ENCODE measurements at places on chromosomes 12 and 14. TPM values are rescaled to one million over a fixed set of nuclear protein-coding genes. Genes with fewer than 3 reads are reported as not detected.

- no peak for DNase-seq
Measured at GRCh38 chr12:64752833-64753238, 6.4 kb downstream of the GNS start.

GRCh38 chr14:98137131-98138025, 1134.6 kb downstream of the BCL11B start:
- no peak for DNase-seq

- no peak for DNase-seq
Measured at GRCh38 chr12:54025499-54026405, 2.5 kb upstream of the HOXC6 start.

DNA sequence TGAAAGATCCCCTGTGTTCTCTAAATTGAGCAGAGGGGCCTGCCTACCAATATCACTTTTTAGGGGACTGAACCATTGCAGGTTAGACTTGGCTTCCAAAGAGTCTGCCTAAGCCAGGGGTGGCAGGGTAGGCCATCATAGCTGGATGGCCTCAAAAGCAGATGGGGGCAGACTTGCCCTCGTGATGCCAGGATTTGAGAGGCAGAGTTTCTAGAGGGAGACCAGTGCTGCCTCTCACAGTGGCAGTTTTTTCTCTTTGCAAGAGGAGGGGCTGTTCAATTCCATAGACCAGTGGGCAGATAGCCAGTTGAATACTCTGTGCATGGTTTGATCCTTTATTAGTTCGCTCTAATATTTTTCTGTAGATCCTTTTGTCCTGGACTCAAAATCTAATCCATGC, 23.8 kb upstream of the SMCO2 start:
- no peak for DNase-seq

LRTM2 gene
- not detected for total RNA-seq
